ENCODE measurements at places on chromosomes 3 and 15.

- no peak for DNase-seq
These were observed 21.4 kb upstream of the NR2E3 start for GRCh38 chr15:71788646-71789579.

DNA sequence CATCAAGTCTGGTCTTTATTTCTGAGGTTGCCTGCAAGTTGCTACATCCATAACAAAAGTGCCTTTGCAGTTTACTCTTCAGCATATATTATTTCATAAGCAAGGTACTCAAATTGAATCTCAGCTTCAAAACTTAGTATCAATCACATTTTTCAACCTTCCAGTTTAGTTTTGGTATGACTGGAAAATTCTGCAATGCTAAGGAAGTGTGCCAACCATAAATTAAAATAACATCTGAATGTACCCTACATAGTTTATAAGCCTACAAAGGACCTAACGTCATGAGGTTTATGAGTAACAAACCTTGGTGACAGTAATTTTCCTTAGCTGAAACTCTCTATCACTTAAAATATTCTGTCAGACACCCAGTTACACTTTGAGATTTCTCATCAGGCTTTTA, 62.8 kb downstream of the THBS1 start:
- no peak for DNase-seq

- no peak for DNase-seq
These were observed 387.1 kb upstream of the NECTIN3 start for GRCh38 chr3:110684466-110684865.

DNA sequence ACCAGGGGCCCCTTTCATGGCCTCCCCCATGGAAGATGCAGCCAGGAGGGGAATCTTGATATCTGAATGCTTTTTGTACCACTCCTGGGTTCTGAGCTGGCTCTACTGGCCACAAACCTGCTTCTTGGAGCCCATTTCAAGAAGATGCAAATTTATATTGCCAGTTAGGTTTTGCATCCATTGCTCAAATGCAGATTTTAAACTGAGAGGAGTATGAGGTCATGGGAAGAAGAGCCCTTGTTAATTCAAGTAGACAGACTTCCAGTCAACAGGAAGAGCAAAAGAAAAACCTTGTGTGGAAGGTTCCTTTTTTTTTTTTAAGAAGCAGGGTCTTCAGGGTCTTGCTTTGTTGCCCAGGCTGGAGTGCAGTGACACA, 133.5 kb downstream of the PDZRN3 start:
- no peak for DNase-seq

DNA sequence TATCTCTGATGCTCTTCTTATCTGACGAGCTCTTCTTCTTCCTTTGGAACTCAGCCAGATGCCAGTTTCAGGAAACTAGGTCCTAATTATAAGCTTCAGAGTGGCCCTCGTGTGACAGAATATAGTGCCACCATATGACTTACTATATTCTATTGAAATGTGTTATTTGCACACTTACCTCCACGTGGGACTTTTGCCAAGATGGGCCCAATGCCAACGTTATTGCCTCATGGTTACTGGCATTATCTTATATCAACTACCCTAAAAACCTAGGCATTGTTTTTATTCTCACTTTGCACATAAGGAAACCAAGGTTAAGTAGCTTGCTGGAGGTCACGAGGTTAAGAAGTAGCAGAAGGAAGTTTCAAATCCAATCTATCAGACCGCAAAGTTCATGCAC, 71.3 kb upstream of the SLCO3A1 start:
- no peak for DNase-seq

GRCh38 chr3:71206305-71207165, 377.0 kb downstream of the FOXP1 start:
- DNase-seq = no peak

GRCh38 chr3:24471486-24471885, 23.2 kb downstream of the THRB start:
- DNase-seq = no peak

DNA sequence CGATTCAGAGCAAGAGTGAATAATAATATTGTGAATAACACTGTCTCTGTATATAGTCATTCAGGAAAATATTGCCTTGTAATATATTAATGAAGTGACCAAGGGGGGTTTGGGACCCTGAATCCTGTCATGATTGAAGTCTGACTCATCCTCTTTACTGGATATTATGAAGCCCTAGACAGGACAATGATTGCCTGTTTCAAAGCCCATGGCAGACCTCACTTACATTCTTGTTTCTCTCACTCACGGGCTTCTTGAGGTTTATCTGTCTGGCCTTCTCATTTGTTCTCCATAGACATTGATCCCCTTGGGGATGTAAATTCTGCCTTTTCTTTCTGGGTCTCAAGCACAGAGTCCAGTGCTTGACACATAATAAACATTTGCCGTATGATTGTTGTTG, 449.3 kb upstream of the THRB start:
- no peak for DNase-seq

DNA sequence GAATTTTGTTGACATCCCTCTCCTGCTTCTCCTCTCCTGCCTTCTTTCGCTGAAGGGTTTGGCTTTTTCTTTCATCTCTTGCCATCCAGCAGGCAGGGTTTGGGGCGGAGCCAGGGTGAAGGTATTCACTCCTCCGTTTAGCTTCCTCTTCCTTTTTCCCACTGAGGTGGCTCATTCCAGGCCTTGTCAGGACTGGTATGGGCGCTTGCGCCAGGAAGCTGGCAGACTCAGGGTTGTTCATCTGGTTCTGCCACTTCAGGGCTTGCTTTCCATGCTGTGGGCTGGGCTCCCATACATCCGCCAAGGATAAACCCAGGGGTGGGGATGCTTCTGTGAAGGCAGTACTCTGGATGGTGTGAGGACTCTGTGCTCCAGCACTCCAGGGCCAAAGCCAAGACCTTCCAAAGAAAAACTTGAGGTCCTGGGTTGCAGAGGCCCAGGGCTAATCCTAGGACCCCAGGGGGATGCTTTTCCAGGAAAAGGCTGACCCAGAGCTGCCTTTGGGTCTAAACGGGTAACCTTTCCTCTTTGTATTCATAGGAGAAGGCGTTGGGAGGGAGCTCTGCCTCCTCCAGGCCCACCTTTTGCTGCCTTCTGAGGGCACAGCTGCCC, 7.7 kb upstream of the AMOTL2 start:
- peak; percentile 27 for DNase-seq

DNA sequence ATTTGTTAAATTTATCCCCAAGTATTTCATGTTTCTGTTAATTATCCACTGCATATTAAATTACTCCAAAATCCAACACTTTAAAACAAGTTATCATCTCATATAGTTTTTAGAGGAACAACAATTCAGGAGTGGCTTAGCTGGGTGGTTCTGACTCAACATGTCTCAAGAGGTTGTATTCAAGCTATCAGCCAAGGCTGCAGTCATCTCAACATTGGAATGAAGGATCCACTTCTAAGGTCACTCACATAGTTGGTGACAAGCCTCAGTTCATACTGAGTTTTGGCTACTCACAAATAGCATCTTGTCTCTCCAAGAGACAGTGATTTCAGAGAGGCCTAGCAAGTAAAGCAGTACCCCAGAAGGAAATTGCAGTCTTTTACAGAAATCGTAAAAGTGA, 134.7 kb downstream of the NR2E3 start:
- no peak for DNase-seq

DNA sequence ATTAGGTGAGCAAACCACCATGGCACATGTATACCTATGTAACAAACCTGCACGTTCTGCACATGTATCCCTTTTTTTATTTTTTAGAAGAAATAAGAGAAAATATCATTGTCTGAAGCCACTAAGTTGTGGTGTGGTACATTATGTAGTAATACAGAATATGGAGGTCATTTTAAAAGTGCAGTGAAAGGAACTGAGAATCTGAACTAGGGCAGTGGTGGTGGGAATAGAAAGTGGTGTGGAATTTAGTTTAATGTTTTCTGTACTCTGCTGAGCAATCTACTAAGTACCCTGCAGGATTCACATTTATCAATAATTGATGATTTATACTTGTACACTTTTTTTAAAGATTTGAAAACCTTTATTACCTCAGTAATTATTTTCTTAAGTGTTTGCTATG, 283.5 kb downstream of the CHL1 start:
- no peak for DNase-seq

DNA sequence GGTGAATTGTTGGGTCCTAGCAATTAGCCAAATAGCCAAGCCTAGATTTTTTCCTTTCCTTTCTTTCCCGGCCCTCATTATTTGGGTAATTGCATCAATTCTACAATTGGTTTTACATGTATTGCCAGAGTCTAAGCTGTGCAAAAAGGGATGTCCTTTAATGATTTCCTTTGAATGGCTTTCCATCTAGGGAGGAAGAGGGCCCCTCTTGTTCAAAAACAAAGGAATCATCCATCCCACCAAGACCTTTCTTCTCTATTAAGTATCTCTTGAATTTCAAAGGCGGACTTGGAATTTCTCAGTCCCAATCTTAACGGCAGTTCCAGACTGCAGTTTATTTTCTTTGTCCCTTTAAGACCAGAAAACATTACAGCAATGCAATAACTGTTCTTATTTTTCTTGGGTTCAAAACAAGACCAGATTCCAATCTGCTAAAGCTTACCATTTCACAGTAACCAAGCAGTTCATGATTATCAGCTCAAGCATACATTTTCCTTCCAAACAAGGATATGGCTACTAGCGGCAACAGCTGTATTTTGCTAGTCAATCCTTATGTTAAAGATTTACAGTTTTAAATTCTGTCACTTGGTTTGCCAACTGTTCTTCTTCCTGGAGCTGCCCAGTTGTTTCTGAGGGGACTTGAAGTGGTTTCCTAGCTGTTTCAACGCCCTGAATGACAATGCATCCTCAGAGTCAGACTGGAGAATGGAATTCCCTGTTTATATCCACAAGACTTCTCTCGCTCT, 91.4 kb upstream of the LRIG1 start:
- no peak for DNase-seq

- DNase-seq = no peak
These were observed 1102.2 kb downstream of the TUSC7 start for GRCh38 chr3:117811786-117812185.

- no peak for DNase-seq
These were observed 52.7 kb downstream of the CLDN18 start for GRCh38 chr3:138062626-138063025.

DNA sequence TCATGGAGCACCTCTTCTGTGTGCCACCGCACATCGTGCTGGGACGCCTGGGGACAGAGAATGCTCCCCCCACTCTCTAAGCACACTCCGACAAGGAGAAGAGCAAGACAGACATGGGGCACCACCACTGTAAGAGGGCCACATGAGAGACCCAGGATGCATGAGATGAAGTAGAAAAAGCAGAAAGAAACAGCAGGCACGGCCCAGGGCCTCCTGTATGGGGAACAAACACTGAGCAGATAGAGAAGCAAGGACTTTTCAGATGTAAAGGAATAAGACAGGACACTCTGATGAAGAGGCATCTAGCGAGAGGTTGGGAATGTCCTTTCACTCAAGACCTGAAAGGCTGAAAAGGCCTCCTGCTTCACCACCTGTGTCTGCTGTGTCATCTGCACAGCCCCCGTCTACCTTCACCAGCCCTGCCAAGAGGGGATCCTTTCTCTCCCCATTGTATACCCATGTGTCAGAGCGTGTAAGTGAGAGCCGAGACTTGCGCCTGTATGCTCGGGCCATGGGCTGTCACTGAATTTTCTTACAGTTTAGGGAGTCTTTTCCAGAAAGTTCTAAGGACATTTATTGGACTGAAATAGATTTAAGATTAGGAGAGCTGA, 125.6 kb downstream of the LRRK1 start:
- peak; percentile 13 for DNase-seq

DNA sequence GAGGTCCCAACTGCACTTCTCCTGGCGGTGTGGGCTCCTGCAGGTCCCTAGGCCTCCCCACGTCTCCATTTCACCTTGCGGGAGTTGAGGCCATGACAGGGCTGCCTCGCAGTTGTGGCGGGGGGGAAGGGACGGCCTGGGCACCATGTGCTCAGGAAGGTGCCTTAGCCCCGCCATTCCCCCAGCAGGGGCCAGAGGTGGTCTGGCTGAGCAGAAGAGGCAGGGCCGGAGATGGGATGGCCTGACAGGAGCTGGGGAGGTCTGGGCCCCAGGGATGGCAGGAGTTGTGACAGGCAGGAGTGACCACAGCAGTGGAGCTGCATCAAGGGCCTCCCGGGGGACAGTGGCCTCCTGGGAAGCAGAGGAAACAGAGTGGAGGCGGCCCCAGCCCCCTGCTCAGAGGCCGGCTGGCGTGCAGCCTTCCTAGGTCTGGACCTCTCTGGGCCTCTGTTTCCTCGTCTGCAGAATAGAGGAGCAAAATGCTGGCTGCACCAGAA, 18.7 kb upstream of the KLF15 start:
- DNase-seq = no peak

DNA sequence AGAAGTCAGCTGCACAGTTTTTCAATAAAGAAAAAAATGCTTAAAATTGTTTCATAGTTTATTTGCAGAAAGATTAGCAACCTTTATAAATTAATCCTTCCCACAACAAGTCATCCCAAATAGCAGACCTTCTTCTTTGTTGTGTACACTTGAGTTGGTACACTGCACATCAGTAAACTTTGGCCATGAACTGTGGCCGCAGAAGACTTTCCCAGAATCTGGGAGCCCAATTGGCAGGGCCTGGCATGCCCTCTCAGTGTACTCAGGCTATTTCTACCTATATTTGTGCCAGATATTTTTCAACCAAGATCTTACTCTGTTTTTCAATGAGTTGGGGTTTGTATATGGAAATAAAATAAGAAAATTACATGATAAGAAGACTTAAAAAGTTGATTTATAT, 133.1 kb downstream of the DIPK2A start:
- no peak for DNase-seq

GRCh38 chr15:48581219-48581618, 64.3 kb downstream of the FBN1 start:
- no peak for DNase-seq

DNA sequence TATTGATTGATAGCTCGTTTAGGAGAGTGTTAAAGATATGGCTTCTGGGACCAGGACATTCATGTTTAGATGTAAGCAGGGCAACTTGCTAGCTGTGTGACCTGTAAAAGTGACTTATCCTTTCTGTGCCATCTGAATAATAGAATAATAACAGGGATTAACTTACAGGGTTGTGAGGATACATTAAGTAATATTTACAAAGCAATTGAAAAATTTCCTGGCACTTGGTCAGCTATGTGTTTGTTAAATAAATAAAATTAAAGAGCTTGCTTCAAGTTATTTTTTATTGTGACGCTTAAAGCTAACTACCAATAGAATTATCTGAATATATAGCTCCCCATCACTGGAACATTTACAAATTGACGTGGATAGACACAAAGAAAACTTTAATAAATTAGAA, 287.9 kb upstream of the CDIN1 start:
- DNase-seq = no peak

DNA sequence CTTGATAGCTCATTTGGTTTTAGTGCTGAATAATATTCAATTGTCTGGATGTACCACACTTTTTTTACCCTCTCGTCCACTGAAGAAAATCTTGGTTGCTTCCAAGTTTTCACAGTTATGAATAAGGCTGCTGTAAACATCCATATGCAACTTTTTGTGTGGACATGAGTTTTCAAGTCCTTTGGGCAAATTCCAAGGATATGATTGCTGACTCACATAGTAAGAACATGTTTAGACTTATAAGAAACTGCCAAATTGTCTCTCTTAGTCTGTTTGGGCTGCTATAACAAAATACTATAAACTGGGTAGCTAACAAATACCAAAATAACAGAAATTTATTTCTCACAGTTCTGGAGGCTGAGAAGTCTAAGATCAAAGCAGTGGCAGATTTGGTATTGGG, 59.5 kb upstream of the TNFSF10 start:
- no peak for DNase-seq
